ENCODE measurements at places on chromosomes 12 and 14. TPM values are rescaled to one million over a fixed set of nuclear protein-coding genes. Genes with fewer than 3 reads are reported as not detected.
A peak's percentile ranks its signal among the peaks of the same experiment; 100 is the strongest.

GRCh38 chr14:55373784-55374705 is 37.6 kb downstream of the ATG14 start:
- peak; percentile 77 for DNase-seq

The AICDA gene
- not detected for polyA plus RNA-seq

- peak; percentile 86 for DNase-seq
Measured at GRCh38 chr14:55699131-55700057, 119.4 kb downstream of the KTN1 start.

The PRIMA1 gene
- not detected for polyA plus RNA-seq

The KRT81 gene
- not detected for polyA plus RNA-seq

GRCh38 chr14:61372379-61372778 is 51.0 kb downstream of the PRKCH start:
- DNase-seq: no peak

GRCh38 chr12:21650997-21651396 is 6.6 kb downstream of the LDHB start:
- DNase-seq: no peak

- no peak for DNase-seq
Measured at GRCh38 chr14:52944254-52944653, 6.6 kb downstream of the FERMT2 start.

Data from fibroblast of lung (primary cell).